T-helper 2 cell treated with Interferon-gamma antibody and Interleukin-4, amounts not matched to agents 5 μg/mL and 100 μg/mL, for 36 hours (primary cell): ENCODE measurements at places on chromosomes 12 and 14.

DNA sequence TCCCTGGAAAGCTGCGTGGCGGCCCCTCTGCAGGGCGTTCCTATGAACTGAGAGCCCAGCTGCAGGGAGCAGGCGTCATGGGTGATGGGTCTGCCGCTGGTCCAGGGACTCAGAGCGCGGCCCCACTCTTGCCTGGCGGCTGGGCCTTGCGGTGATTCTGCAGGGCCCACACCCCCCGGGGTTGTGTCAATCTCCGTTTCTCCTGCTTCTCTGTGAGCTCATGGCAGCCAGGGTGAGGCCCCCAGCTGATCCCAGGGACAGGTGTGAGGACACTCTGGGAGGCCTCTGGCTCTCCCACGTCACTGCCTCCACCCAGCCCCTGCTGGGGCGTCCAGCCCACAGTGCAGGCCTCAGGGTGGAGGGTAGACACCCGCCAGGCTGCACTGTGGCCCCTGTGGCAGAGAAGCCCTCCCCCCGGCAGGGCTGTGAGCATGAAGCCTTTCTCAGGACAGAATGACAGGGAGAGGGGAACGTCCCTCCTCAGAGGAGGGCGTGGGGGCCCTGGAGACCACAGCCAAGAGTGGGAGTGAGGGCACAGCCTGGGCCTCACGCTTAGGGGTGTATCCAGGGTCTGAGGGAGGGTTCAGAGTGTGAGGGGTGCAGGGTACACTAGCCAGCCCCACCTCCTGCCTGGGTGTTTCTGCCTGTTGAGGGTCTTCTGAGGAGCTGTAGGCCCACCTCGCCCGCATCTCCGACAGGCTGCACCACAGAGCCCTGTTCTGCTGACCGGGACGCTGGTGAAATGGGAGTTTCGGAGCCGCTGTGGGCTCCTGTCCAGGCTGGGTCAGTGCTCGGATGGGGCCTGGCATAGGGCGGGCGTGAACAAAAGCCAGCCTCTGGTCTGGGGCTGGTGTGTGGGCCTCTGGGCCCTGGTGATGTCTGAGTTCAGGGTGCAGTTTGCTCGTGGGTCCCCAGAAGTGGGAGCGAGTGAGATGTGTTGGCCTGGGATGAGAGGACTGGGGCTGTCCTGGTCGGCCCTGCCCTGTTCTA lies 26.7 kb upstream of the CRIP2 start:
- DNase-seq: no peak

GRCh38 chr12:3680919-3681594 lies 71.9 kb downstream of the CRACR2A start:
- DNase-seq: no peak

GRCh38 chr14:25041898-25042297 lies 8.0 kb downstream of the STXBP6 start:
- DNase-seq: no peak

GRCh38 chr12:12717586-12718380 lies 615 bp downstream of the CDKN1B start:
- no peak for DNase-seq

GRCh38 chr12:49534731-49535278 lies 4.0 kb upstream of the KCNH3 start:
- DNase-seq: no peak

- DNase-seq: no peak
These were observed 734 bp downstream of the COX6A1 start for GRCh38 chr12:120438495-120439198.

GRCh38 chr12:6434205-6435140 lies 10.3 kb upstream of the CD27 start:
- no peak for DNase-seq

DNA sequence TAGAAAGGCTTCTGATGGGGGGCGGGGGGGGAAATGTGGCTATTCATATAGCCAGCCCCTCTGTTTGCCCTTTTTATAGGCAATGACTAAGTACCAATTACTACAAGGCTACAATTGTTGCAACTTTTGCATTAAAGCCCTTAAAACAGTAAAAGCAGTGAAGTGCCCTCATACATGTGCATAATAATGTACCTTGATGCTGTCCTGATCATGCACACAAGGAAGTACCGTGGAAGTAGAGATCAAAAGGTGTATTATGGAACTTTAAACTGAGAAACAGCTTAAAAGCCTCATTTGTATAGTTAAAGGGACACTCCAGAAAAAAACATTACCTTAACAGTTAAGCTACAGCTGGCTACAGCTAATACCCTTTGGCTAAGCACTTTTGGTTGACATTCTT lies 111.8 kb downstream of the PLEKHG7 start:
- no peak for DNase-seq

GRCh38 chr12:94143951-94144350 lies 4.4 kb upstream of the PLXNC1 start:
- no peak for DNase-seq

GRCh38 chr12:41795051-41795600 lies 349.5 kb downstream of the GXYLT1 start:
- no peak for DNase-seq

DNA sequence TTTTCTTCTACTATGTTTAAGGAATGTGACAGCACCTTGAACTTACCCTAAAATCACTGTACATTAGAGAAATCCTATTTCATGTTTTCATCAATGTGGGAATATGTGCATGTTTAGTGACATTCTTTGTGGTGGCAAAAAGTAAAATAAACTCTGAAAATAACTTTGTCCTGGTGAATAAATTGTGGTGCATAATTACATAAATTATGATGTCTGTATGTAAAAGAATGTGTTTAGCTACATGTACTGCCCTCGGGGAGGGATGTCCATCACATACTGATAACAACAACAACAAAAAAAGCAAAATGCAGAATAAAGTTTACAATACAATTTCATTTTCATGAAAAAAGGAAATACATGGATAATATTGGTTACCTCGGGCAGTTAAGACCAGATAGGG lies 157.3 kb downstream of the METTL25 start:
- DNase-seq: no peak

DNA sequence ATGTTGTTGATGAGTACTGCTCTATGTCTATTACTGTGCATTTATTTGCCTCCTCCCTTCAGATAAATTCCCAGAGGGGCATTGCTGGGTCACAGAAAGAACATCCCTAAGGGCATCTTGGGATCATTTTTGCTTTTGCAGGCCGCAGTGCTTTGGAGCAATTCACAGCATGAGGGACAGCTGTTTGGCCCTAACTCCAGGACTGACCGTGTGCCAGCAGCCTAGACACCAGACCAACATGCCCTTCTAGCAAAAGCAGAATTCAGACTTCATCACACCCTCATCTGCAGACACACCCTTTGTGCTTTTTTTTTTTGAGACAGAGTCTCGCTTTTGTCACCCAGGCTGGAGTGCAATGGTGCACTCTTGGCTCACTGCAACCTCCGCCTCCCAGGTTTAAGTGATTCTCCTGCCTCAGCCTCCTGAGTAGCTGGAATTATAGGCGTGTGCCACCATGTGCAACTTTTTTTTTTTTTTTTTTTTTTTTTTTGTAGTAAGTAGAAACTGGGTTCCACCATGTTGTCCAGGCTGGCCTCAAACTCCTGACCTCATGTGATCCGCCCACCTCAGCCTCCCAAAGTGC lies 31.0 kb downstream of the RNF34 start:
- DNase-seq: no peak

DNA sequence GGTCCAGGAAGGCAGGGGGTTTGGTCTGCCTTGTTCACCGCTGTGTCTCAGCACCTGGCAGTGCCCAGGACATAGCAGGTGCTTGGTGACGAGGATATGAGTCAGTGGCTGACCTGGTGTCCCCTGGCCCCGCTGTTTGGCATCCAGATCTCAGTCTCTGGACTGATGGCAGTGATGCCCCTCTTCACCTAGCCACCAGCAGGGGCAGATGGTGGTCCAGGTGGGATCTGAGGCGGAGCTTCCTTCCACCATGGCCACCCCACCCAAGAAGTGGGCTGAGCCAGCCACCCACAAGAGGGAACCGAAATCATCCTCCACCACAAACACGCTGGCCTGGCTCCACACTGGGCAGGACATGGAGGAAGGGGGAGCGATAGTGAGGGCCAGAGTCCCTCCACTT lies 16.1 kb upstream of the SH2B3 start:
- DNase-seq: no peak
